ENCODE measurements at places on chromosomes 5 and 9.

- peak; percentile 58 for DNase-seq
Observed at GRCh38 chr9:35237311-35237710, 75.5 kb downstream of the UNC13B start.

DNA sequence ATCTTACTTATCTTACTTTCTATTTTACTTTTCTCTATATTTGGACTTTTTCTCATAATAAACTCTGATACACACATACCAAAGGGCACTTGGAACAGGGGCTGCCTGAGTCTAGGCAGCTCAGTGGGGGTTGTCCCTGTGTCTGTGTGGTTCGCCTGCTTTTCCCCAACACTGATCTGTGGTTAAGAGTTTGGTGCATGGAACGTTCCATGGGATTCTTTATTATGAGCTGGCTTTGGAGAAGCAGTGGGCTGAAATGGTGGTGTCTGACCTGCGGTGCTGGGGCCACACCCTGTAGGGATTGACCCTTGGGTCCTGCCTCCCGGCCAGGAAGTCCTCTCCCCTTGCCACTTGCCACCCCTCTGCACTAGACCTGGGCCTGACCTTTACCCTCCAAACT lies 47.4 kb downstream of the ANKRD33B start:
- no peak for DNase-seq

DNA sequence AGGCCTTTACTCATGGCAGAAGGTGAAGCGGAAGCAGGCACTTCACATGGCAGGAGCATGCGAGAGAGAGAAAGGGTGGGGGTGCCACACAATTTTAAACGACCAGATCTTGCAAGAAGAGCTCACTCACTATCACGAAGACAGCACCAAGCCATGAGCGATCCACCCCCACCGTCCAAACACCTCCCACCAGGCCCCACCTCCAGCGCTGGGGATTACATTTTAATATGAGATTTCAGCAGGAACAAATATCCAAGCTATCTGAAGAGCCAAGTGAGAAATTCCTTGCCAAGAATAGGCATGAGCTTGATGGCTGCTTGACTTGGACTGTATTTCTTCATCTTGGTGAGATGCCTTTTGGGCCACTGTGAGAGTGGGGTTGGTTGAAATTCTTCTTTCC lies 88.0 kb downstream of the PDZD2 start:
- no peak for DNase-seq

DNA sequence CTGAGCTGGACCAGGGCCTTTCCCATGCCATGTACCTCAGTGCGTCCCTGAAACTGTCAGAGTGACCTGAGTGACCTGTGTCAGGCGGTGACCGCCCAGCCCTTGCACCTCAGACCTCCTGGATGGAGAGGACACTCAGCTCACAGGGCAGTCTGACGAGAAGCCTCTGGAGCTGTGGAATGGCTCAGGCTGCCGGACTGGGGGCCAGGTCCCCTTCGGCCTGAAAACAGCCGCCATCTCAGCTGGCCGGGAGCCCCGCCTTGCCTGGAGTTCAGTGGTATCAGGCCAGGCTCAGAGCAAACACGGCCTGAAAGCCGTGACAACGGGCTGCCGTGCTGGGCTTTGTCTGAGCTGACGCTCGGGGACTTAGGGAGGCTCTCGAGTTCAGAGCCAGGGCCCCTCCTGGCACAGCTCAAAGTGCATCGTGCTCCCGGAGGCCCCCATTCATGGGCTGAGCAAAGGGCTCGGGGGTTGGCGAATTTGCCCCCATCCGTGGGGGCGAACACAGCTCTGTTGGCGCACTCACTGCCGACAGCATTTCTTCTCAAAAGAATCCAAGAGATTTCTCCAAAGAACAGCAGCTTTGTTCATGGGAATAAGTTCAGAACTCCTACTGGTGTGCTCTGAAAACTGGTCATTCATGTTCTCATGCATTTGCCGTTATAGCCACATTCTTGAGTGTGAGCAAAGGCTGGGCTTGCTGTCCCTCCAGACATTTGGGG lies 8.4 kb upstream of the SLC9A3 start:
- DNase-seq = peak; percentile 21

- no peak for DNase-seq
Observed at GRCh38 chr9:8473244-8474020, 673.9 kb upstream of the DMAC1 start.

DNA sequence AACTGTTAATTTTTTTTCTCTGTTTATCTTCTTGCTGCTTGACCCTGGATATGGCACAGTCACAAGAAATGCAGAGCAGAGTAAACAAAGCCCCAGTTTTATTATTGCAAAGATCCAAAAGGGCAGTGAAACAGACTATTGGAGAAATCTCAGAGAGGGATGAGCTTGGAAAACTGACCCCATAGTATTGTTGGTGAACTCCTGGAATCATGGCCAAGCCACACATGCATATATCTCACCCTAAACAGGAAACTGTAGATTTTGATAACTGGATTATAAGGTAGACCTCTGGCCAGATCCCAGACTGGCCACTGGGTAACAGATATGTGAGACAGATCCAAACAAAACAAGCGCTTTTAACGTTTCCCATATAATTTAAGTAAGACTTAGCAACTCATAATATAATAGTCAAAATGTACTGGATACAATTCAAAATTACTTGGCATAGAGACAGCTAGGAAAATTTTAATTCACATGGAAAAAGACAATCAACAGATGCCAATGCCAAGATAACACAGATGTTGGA lies 263.5 kb upstream of the SEMA6A start:
- DNase-seq = no peak

GRCh38 chr5:34034534-34035327 lies 8.3 kb downstream of the C1QTNF3 start:
- DNase-seq = no peak

DNA sequence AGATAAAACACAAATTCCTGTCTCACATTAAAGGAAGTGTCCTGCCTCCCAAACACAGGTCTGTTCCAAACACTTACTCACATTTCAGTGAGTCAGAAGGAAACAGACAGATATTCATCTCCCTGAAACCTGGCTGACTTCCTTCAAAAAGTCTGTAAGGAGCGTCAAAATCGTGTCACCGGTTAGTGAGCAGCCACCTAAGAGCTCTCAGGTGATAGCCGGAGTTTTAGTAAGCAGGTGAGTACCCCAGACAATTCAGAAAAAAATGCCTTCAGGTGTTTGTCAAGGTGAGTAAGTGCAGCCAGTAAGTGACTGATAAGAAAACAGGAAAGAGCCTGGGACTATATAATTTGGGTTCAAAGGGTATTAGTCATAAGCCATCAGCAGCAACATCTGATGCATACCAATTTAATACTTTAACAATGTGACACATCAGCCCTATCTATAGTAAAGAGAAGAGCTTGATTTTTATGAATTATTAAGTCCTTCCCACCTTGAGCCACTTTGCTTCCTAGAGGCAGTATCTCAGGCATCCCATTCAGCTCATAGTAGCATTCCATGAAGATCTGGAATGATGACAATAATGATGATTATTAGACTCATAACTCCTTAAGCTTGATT lies 1.3 kb upstream of the ITGA2 start:
- DNase-seq = no peak

- no peak for DNase-seq
Observed at GRCh38 chr5:10562201-10563109, 1.4 kb upstream of the ANKRD33B start.

- no peak for DNase-seq
Observed at GRCh38 chr9:127203681-127204327, 60.8 kb upstream of the GARNL3 start.

Data from NCI-H1092 (cell line).